Right renal pelvis (tissue), 4 donors: ENCODE measurements at places on chromosomes 12 and 14. TPM values are rescaled to one million over a fixed set of nuclear protein-coding genes. Genes with fewer than 3 reads are reported as not detected.

KCNC2 gene
- polyA plus RNA-seq, result 0.66 TPM

GAS2L3 gene
- polyA plus RNA-seq, result 20.9 TPM

TPPP2 gene
- 4.8 TPM for polyA plus RNA-seq

DNA sequence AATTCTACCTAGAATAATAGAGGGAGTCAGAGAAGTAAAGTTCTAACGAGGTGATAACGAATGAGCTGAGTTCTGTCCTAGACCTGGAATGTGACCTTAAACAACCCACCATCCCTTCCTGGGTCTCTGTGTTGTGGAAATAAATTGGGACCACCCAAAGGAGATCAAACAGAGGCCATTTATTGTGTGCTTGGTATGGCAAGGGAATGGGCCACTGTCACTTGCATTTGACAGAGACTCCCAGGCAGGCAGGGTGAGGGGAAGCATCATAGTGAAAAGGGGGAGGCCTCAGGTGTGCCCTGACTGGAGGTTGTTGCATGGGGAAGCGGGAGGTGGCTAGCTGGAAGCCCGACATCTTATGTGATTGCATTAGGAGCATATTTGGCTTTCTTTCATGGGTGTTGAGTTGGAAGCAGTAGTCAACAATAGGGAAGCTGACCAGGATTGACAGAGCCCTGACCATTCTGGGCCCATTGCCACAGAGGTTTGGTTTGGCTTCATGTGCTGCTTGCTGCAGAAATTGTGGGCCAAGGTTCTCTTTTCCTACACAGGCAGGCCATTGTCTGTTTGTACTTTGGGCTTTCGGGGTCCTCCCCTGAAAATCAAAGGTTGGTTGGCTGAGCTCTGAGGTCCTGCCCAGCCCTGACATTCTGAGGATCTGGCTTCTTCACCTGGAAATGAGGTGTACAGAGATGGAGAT is 17.6 kb upstream of the FAM181A start:
- DNase-seq, result no peak

DNA sequence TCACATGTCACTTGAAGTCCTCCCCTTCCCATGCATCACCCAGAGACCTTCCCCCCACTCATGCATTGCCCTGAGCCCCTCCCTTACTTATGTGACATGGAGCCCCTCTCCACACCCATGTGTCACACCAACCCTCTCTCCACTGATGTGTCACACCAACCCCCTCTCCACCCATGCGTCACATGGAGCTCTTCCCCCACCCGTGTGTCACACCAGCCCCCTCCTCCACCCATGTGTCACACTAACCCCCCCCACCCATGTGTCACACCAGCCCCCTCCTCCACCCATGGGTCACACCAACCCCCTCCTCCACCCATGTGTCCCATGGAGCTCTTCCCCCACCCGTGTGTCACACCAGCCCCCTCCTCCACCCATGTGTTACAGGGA is 30.4 kb downstream of the RTL1 start:
- DNase-seq, result no peak

GRCh38 chr12:96441816-96442215 is 41.6 kb upstream of the CDK17 start:
- DNase-seq, result no peak

DNA sequence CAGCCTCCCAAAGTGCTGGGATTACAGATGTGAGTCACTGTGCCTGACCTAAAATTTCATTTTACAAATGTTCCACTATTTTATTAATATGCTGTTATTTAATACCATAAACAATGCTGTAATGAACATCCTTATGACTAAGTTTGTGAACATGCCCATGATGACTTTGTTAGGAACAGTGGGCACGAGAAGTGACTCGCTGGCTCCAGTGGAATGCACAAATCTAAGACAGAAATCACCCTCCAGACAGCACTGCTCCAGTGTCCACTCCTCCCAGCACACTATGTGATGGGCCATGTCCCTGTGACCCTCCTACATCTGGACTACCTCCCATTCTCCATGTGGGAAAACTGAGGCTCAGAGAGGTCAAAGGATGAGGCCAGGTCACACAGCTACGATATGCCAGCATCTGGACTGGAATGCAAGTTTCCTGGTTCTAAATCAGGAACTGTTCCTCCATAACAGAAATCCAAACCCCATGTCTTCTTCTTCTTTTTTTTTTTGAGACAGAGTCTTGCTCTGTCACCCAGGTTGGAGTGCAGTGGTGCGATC is 57.9 kb downstream of the GPR68 start:
- no peak for DNase-seq

DNA sequence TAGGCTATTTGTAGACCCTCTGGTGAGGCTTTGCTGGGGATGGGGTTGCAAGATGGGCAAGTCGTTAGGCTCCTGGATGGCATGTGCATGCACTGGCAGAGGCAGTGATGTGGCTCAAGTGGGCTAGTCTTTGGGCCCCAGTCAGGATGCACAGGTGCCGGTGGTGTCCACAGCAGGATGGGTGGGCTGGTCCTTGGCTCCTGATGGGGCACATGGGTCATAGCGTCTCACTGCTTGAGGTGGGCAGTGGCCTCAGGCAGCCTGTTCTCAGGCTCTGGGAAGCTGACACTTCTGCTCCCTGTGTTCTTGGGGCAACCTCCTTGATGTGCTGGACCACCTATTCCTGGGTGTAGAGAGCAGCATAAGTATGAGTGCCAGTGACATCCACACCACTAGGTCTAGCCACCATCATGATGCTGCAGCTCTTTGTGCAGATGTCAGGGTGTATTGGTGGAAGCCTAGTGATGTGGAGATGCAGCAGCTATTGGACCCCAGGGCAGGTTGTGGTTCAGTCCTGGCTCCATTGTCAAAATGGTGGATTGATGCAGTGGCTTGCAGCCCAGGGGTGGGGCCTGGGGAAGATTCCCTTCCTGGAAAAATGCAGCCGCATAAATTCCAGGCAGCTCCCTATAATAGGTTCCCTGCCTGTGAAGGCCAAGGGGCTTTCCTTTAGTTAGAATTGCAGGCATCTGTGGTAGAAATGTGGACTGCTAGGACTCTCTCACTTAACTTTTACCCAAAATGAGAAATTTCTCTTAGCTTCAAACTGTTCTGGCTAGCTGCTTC is 742.5 kb upstream of the MDGA2 start:
- no peak for DNase-seq

DNA sequence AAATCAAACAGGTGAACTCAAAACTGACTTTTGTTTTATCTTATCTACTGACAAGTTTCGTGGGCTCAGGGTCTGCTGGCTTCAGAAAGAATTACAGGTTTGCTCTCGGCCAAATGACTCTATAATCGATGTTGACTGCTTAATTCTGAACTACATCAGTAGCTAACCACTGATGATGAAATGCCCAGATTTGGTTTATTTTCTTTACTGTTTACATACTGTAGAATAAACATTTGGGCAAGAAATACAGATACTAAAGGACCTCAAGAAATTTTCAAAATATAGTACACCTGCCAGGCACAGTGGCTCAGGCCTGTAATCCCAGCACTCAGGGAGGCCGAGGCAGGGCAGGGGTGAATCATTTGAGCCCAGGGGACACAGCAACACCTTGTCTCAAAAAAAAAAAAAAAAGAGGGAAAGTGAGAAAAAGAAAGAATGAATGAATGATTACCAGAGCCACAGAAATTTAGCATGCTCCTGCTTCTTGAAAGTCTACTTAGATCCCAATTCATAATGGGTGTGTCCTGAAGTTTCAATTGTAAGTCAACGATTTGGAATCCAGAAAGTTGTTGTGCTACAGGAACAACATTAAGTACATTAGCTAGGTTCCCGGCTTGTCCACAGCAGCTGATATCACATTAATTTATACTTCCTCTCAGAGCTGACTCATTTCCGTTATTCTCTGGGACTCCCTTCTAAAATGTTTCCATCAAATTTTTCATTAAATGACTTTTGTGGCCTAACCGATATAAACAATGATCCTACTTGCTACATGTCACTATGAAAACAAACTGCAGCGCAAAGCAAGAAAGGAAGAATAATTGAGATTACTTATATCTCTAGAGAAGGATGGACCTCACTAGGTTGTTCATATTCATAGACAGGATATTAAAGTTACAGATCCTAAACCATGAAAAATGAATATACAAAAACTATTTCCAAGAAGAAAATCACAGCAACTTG is 134.3 kb downstream of the MED13L start:
- no peak for DNase-seq
